Neuronal stem cell (in vitro differentiated cells): ENCODE measurements at places on chromosomes 12 and 14.

DNA sequence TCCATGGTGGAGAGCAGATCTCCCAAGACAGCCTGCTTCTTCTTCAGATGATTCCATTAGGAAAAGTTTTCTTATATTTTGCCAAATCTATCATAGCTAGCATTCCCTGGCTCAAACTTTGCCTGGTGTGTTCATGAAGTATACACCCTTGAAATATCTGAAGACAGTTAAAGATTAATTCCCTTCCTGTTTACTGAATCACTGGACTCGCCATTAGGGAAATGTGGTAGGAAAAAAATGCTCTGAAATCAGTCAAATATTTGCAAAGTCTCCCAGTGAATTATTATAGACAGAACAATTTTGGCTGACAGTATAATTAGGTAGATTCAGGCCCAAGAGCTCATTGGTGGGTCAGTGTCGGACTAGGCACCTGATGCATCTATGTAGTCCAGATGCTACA lies 86.5 kb downstream of the PDZRN4 start:
- no peak for DNase-seq

GRCh38 chr14:64520699-64521098 lies 16.1 kb downstream of the ZBTB1 start:
- no peak for DNase-seq

GRCh38 chr12:51779876-51780275 lies 68.6 kb downstream of the FIGNL2 start:
- no peak for DNase-seq

DNA sequence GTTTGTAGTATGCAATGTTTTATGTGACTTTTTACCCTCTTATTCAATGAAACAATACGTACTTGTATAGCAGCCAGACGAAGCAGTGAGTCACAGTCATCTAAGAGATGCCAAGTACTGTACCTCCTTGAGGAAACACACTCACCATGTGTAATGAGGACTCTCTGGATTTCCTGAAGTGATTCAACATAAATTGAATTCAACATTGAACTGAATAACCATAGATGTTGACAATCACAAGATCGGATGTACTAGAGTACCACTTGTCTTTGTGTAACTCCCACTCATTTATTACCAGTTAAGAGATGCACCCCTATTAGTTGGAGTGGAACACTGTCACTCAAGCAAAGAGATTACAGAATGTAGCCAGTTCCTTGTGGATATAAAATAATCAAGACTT lies 175.2 kb upstream of the HMGA2 start:
- no peak for DNase-seq

DNA sequence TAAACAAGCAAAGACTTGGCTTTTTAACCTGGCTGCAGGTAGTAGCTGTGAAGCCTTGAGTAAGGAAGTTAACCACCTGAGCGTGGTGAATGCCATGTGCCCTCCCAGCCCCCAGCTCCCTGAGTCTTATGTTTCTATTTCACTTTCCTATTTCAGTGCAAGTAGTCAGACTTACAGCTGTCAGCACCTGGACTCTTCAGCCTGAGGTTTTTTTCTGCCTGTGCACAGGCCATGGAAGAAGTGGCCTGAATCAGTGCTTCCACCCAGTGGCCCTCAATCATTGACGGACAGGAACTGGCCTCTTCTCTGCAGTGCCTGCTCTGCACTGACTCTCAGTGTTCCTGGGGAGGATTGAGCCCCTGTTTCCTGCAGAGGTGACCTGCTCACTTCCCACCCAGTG lies 796.4 kb downstream of the MED13L start:
- no peak for DNase-seq

DNA sequence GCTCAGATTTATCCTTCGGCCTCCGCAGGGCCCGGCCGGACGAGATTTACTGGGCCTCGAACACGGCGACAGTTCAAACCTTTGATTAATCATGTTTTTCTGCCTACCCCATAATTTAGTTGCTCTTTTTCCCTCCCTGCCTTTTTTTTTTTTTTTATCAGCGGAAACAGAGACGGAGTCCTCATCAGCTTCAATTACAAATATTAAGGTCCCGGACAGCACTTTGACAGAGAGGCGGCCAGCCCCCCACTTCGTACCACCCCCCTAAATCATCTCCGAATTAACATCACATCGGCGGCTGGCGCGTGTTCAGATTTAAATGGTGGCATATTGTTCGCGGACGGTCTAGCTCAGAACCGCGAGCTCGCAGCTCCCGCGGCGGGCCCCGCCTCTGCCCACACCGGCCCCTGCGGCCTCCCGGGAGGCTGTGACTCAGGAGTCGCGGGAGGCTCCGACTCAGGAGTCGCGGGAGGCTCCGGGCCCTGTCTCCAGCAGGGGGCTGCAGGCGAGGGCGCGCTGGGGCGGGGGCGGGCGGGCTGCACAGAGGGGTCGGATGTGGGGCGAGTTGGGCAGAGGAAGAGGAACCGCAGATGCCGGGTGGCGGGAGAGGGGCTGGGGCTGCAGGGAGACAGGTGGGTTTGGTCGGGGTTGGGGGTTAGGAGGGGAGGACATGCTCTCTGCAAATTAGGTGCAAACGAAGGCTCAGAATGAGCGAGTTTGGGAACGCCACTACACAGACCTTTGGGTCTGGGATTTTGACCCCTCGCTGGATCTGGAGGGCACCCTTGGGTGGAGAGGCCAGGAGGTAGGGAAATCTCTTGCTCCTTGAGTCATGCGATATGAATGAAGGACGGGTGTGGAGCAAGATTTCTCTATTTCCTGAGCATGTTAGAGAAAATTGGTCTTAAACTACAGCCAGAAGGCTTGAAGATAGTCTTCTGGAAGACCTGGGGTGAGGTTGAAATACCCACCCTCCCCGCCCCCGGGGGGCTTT lies 19.6 kb upstream of the ATP5MC2 start:
- peak; percentile 59 for DNase-seq

- no peak for DNase-seq
Observed at GRCh38 chr12:94147387-94147990, 888 bp upstream of the PLXNC1 start.

DNA sequence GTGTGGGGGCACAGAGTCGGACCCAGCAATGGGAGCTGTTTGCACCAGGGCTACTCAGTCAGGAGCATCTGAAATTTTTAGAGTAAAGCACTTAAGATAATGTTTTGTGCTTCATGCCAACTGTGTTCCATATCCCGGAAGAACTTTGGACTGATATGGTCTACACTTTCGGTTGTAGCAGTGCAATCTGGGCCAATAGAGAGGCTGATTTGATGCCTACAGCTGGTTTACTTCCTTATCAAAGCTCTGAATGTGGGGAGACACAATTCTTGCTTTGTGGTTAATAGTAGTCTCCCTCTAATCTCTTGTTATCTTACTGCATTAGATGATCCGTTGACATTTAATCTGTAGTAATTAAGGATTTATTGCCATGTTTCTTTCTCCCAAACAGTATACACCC lies 7.8 kb upstream of the VDR start:
- no peak for DNase-seq

- no peak for DNase-seq
Observed at GRCh38 chr12:6241495-6241894, 41.3 kb downstream of the CD9 start.

GRCh38 chr14:66008631-66009030 lies 477.5 kb upstream of the CCDC196 start:
- no peak for DNase-seq

DNA sequence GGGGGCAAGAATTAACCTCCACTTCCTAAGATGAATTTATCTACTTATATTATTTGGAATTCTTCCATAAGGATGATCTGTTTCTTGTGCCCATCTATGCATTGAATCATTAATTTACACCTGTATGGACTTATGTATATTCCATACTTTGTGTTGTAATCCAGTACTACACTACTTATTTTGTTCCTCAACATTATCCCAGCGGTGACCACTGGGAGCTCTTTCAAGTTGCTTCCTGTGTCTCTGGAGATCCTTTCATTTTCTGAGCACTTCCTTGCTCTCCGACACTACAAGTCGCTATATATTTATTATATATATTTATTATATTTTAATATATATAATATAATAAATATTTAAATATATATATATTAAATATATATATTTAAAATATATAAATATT lies 54.9 kb upstream of the SCN8A start:
- no peak for DNase-seq

GRCh38 chr12:106897981-106898901 lies 57.5 kb upstream of the TMEM263 start:
- DNase-seq: no peak

- DNase-seq: no peak
Observed at GRCh38 chr14:60356386-60356785, 107.4 kb downstream of the PPM1A start.

DNA sequence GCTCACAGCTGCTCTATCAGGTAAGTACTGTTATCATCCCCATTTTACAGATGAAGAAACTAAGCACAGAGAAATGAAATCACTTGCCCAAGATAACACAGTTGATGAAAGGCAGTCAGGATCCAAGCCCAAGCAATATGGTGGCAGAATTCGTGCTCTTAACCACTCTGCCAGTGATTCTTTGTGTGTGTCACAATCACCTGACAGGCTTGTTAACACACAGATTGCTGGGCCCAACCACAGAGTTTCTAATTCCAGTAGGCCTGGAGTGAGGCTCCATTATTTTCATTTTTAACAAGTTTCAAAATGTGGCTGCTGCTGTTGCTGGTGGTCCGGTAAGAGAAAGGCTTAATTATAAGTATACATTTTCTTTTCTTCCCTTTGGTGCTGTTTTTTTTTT lies 134.2 kb downstream of the TGFB3 start:
- DNase-seq: no peak

- no peak for DNase-seq
Observed at GRCh38 chr12:20602641-20603391, 92.3 kb upstream of the SLCO1C1 start.

- no peak for DNase-seq
Observed at GRCh38 chr14:86357876-86358275, 827.9 kb downstream of the FLRT2 start.

DNA sequence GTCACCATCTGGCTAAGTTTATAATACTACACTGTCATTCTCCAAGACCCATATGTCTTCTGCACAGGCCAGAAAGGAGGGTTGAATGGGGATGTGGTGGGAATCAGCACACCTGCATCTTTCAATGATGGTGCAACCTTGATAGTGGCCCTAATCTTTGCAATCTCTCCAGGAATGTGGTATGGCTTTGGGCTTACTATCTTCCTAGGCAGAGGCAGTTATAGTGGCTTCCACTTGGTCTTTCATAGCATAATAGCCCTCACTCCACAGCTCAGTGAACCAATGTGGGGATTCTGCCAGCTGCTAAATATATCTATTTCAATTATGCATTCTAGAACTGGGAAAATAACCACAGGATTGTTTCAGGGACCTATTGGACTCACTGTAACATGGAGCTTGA lies 61.8 kb upstream of the ATP2B1 start:
- DNase-seq: no peak

DNA sequence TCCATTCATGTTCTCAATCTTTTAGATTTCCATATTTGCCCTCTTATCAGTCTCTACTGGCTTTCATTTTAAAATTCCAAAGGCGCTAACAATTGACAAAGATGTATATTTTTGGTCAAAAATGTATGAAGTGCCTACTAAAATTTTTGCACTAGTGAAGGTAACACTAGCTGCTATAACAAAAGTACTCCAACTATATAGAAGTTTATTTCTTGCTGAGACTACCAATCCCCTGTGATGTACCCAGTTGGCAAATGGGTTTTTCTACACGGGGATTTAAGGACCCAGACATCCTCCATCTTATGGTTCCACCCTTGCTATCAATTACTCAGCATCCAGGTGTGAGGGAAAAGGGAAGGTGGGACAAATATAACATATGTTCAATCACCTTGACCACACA lies 75.3 kb upstream of the TSPAN8 start:
- no peak for DNase-seq

GRCh38 chr12:117165342-117165741 lies 24.9 kb downstream of the FBXO21 start:
- no peak for DNase-seq

DNA sequence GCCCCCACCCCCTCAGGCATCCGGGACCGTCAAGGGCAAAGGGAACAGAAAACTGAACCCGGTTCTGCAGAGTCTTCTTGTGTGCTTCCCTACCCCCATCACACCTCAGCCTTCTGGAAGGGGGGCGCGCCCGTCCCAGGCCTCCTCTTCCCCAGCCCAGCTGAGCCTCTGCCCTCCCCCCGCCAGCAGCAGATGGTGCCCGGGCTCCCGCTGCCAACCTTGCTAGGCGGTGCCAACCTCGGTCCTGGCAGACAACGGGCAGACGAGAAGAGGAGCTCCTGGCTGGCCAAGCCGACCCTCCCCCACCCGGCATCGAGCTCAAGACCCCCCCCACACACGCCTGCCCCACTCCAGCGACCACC lies 8.7 kb downstream of the STAC3 start:
- DNase-seq: no peak

DNA sequence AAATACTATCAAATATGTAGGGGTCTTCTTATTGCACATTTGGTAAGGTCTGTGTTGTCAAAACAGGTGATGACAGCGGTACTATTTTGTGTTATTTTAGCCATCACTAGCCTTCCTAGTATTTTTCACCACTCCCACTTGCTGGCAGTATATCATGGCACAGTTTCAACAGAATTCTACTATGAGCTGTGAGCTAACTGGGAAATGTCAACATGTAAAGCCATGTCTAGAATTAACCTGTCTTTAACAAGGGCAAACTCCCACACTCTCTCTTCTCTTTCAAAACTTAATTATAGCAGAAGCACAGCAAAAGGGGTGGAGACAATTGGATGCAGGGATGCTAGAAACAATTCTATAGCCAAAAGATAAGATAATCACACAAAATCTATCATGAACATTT lies 253.4 kb downstream of the PAX9 start:
- DNase-seq: no peak

GRCh38 chr14:36317650-36318049 lies 2.8 kb downstream of the MBIP start:
- DNase-seq: no peak
